ENCODE measurements at places on chromosomes 3 and 15.

- DNase-seq: no peak
These were observed 1.1 kb upstream of the LYSMD2 start for GRCh38 chr15:51738553-51738952.

DNA sequence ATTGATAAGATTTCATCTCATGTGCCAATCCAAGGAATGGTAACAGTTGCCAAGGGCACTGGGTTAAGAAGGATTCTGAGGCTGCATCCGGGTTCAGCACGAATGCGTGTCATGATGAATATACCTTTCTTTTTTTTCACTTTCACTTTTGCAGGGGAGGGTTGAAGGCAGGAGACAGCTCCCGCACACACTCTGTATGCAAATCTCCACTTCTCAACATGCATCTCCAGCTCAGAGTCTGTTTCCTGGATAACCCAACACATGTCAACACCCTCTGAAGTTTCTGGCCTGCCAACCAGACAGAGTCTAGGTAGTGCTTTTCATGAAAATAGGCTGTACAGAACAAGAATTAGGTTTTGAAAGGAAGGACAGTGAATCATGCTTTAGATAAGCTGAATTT, 21.6 kb downstream of the B4GALT4 start:
- no peak for DNase-seq

GRCh38 chr15:85755942-85756341, 38.8 kb downstream of the KLHL25 start:
- DNase-seq: no peak

- DNase-seq: no peak
These were observed 19.4 kb downstream of the IFT57 start for GRCh38 chr3:108202834-108203233.

GRCh38 chr3:66904336-66904735, 93.8 kb upstream of the KBTBD8 start:
- DNase-seq: no peak

DNA sequence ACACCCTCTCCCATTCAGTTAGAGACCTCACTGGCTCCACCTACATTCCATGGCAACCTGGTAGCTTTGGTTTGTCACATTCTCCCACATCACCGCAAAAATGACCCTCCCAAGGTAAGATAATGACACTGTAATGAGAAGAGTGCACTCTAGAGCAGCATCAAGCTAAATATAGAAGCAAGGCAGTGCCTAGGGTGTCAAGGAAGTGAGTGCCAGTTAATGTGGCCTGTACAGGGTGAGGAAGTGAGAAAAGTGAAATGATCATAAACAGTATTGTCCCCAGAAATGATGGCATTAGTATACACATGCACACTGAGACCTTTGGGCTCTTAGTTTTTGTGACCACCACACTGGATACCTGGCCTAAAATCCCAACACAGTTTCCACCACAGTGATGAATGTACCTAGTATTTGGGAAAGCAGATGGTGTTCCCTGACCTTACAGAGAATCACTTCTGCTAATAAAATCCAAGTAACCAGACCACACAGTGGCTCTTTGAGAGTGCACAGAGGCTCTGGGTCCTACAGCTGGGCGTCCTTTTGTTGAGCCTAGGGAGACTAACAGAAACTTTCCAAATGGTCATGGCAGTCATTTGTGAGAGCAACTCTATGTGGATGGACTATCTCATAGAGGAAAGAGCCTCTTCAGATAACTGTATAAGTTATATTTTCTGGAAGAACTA, 106.6 kb downstream of the ARPP21 start:
- DNase-seq: no peak
